ENCODE measurements at places on chromosomes 11 and 22. TPM values are rescaled to one million over a fixed set of nuclear protein-coding genes. Genes with fewer than 3 reads are reported as not detected.

Gene RAG1
- 1.2 TPM for total RNA-seq

Gene MRPL48
- total RNA-seq, result 39.9 TPM

Gene PDGFB
- total RNA-seq, result 5.3 TPM

Gene IL17REL
- 0.17 TPM for total RNA-seq

Gene CNIH2
- 1.2 TPM for total RNA-seq

Gene FOSL1
- 1.1 TPM for total RNA-seq

Gene ZNF280A
- total RNA-seq, result not detected

Gene FOLR3
- not detected for total RNA-seq

Gene INSC
- total RNA-seq, result 2.2 TPM

Gene SNAP29
- 26.3 TPM for total RNA-seq

Gene TRIM48
- total RNA-seq, result not detected

Gene KREMEN1
- total RNA-seq, result 38.7 TPM

Gene MPPED2
- total RNA-seq, result 2.9 TPM

Gene OR6T1
- total RNA-seq, result not detected

Gene SHANK2
- total RNA-seq, result 28.6 TPM

Gene OR2AT4
- not detected for total RNA-seq

Gene PRMT3
- total RNA-seq, result 11.1 TPM

Gene SYT8
- 0.75 TPM for total RNA-seq

Gene OR52I1
- total RNA-seq, result not detected

Gene GSTP1
- total RNA-seq, result 323 TPM

Gene CBLIF
- 0.31 TPM for total RNA-seq

Gene SLC22A12
- not detected for total RNA-seq

Gene SAA4
- not detected for total RNA-seq

Gene TMEM218
- 11.3 TPM for total RNA-seq

Gene DAGLA
- total RNA-seq, result 12.2 TPM

Gene MMP10
- total RNA-seq, result not detected

Gene OR2D2
- 1.0 TPM for total RNA-seq

Gene KCNK4
- not detected for total RNA-seq

Gene PANX2
- total RNA-seq, result 0.09 TPM

Gene PHOX2A
- total RNA-seq, result 0.61 TPM

All from left colon (tissue), 2 donors.